ENCODE measurements at places on chromosomes 7 and 10.

DNA sequence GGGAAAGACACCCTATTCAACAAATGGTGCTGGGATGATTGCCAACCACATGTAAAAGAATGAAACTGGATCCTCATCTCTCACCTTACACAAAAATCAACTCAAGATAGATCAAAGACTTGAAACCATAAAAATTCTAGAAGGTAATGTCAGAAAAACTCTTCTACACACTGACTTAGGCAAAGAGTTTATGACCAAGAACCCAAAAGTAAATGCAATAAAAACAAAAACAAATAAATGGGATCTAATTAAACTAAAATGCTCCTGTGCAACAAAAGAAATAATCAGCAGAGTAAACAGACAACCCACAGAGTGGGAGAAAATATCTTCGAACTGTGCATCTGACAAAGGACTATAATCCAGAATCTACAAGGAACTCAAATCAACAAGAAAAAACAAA is 504.2 kb upstream of the MBL2 start:
- DNase-seq = no peak

DNA sequence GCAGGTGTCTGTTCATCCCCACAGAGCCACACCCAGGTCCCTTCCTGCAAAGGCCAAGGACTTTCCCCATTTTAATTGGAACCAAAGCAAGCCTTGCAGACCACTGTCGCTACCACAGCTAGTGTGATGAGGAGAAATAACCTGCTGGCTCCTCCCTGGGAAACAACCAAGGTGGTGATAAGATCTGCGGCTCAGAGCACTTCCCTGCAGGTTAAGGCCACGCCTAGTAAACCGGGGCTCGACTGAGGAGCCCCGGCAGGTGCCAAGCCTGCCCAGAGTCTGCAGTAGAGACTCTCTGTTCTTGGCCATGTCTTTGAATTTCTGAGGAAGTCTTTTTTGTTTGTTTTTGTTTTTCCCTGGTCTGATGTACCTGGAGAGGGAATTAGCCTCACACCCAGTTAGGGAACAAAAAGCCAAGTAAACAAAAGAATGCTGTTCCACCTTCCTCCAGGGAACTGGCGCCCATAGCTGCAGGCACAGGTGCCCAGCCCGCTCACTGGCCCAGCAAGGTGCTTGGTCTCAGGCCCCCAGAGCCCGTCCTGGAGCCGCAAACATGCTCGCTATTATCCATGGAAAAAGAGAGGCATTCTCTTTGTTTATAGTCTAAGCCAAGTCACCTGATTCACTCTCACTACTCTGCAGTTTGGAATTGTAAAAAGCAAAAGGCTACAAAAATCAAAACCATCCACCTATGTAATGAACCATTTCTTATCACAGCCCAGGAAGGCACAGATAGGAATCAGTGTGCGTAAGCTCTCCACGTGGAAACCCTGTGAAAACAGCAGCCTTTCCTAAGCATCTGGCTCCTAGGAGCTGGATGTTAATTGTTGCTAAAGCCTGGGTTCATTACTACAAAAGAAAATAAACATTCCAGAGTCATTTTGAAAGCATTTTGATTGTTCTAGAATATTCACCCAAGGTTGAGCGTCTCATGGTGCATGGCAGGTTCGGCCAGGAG is 2.7 kb downstream of the GPR146 start:
- DNase-seq = peak; percentile 58

DNA sequence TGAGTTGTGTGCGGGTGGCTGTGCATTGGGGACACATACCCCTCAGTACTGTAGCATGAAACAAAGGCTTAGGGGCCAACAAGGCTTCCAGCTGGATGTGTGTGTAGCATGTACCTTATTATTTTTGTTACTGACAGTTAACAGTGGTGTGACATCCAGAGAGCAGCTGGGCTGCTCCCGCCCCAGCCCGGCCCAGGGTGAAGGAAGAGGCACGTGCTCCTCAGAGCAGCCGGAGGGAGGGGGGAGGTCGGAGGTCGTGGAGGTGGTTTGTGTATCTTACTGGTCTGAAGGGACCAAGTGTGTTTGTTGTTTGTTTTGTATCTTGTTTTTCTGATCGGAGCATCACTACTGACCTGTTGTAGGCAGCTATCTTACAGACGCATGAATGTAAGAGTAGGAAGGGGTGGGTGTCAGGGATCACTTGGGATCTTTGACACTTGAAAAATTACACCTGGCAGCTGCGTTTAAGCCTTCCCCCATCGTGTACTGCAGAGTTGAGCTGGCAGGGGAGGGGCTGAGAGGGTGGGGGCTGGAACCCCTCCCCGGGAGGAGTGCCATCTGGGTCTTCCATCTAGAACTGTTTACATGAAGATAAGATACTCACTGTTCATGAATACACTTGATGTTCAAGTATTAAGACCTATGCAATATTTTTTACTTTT is 1.8 kb downstream of the DDIT4 start:
- DNase-seq = no peak

DNA sequence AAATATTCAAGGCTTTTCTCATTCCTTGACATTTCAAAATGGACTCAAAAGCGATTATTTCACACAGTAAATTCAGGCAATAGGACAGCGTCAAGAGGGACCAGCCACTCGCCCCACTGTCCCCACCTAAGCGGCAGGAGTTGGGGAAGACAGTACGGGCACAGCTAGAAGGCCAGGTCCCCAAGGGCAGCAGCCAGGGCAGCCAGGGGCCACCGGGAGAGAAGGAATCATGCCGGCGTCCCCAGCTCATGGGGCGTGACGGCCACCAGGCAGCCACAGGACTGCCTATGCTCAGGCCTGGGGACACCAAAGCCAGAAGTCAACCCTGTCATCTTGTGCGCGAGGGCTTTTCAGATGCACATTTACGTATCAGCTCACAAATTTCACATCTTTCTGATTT is 225.7 kb upstream of the PPP2R2D start:
- DNase-seq = no peak

DNA sequence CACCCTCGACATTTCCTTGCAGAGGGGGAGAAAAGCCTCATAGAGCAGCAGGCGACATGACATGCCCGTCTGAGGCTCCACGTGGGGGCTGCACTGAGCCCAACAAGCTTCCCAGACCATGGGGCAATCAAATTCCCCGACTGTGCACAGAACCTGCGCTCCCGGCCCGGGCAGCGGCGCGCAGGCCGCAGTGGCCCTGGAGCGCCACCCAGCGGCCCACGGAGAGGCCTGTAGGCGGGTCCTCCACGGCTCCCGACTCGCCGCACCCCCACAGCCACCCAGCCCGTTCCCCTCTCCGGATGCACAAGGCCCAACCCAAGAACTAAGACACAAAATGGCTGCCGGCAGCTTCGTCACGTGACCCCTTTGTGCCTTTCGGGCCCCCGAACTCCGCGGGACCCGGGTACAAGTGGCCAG is 816 bp downstream of the EPC1 start:
- peak; percentile 96 for DNase-seq

GRCh38 chr7:137984181-137985041 is 17.5 kb downstream of the CREB3L2 start:
- DNase-seq = no peak

GRCh38 chr7:95686109-95686508 is 86.2 kb upstream of the DYNC1I1 start:
- peak; percentile 42 for DNase-seq

DNA sequence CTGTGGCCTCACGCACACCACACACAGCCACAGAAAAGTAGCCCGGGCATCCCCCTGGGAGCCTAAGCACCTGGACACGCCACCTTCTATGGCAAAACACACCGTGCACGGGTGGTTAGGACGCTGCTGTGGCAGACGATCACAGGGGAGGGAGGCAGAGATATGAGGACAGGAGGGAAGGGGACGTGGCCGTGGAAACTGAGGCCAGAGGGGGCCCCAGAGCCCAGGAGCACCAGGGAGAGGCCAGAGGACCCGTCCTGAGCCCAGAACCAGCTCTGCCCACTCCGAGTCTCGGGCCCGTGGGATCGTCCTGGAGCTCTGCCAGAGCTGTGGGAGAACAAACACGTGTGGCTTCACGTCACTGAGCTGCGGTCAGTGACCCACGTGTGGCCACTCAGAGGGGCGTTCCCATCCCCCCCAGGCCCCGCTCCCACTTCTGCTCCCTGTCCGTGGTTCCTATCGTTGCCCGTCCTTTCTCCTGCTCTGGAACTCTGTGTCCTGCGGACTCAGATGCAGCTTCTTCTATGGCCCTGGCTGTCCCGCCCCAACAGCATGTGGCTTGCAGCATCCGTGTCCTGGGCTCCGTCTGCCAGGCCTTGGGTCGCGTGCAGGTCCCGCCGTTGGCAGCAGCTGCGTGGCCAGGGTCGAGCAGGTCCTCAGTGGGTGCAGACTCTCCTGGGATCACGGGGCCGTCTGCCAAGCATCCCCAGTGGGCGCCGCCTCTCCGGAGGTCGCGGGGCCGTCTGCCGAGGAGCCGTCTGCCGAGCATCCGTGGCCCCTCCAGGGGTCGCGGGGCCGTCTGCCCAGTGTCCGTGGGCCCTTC is 31.0 kb downstream of the GET4 start:
- DNase-seq = peak; percentile 41

GRCh38 chr10:126042906-126043305 is 146.5 kb downstream of the FANK1 start:
- peak; percentile 39 for DNase-seq

- DNase-seq = no peak
Observed at GRCh38 chr7:49228426-49229098, 304.2 kb downstream of the CDC14C start.

- DNase-seq = peak; percentile 4
Observed at GRCh38 chr10:130747356-130747755, 564.2 kb downstream of the TCERG1L start.

GRCh38 chr7:79977481-79977880 is 157.2 kb upstream of the GNAI1 start:
- no peak for DNase-seq

DNA sequence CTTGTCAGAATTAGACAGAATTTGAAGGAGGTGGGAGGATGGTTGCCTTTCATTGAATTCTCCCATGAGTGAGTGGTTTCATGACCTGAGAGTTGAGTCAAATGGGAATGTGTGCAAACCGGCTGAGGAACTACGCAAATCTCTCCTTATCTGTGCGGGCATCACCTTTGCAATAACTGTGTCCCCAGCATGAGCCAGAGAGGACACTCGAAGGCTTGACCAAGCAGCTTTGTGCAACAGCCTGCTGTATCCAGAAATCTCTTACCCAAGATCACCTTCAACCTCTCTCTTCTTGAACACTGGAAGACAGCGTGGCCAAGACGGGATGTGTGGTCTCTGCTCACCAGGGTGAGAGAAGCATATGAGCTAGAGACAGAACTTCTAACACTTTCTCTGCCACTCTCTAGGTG is 93.8 kb upstream of the IKZF1 start:
- no peak for DNase-seq

- DNase-seq = no peak
Observed at GRCh38 chr7:84624927-84625326, 430.3 kb upstream of the SEMA3A start.

- no peak for DNase-seq
Observed at GRCh38 chr7:149727053-149727898, 46.1 kb downstream of the ZNF467 start.

DNA sequence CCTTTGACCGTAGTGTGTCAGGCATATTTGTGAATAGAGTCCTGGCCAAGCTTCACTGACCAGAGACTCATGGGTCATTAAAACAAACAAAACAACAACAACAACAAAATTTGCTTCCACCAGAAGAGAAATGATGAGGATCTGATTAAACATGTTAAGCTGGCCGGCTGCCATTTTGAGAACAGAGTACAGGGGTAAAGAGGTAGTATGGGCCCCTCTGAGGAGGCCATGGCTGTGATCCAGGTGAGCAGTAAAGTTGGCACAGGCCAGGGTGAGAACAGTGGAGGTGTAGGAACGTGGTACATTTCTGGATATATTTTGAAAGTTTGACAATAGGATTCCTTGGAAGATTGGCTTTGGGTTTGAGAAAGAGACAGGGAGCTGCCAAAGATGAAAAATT is 252.5 kb downstream of the TWIST1 start:
- DNase-seq = no peak

GRCh38 chr10:132420469-132420980 is 23.5 kb downstream of the PWWP2B start:
- no peak for DNase-seq
